Endothelial cell (in vitro differentiated cells): ENCODE measurements at places on chromosomes 16 and 17. TPM values are rescaled to one million over a fixed set of nuclear protein-coding genes. Genes with fewer than 3 reads are reported as not detected.

Gene EFNB3
- total RNA-seq = 61.9 TPM

DNA sequence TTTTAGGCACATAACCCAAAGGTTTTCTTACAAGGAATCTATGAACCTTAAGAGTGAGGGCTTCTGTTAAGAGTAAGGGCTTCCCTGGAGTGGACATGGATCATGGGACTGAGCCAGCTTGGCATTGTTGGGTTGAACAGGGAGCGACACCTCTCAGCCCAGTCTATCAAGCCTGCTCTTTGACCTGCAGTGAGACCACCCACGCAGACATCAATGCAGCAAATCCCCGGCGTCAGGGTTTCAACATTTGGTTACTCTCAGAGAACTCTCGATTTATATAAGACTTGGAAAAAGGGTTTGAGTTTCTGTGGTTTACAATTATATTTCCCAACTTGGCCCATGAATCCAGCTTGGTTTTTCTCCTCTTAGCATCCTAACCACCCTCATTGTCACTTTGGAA, 299.9 kb downstream of the WWOX start:
- no peaks in the 10 kb centered on the region for H3K36me3 ChIP-seq
- peaks cover 1% of the 10 kb centered on the region for H3K27me3 ChIP-seq
- no peak overlapping the region for H3K27ac ChIP-seq
- no peaks in the 10 kb centered on the region for H3K4me1 ChIP-seq

Gene SPATA22
- not detected for total RNA-seq

Gene CLUH
- total RNA-seq = 45.9 TPM

- no peaks in the 10 kb centered on the region for H3K4me1 ChIP-seq
- H3K36me3 ChIP-seq = peaks cover 6% of the 10 kb centered on the region
- H3K27me3 ChIP-seq = peaks cover 2% of the 10 kb centered on the region
- no peak overlapping the region for H3K27ac ChIP-seq
- H3K4me3 ChIP-seq = no peak overlapping the region
Observed at GRCh38 chr17:15119968-15120367, 145.2 kb downstream of the PMP22 start.

- no peak overlapping the region for H3K27ac ChIP-seq
- H3K4me3 ChIP-seq = no peak overlapping the region
- DNase-seq = no peak
- H3K4me1 ChIP-seq = peaks cover 19% of the 10 kb centered on the region
Observed at GRCh38 chr17:77332981-77333685, 192.4 kb downstream of the SEC14L1 start.

- H3K27me3 ChIP-seq = peaks cover 3% of the 10 kb centered on the region
- peaks cover 24% of the 10 kb centered on the region for H3K4me1 ChIP-seq
- no peak for DNase-seq
- no peak overlapping the region for H3K4me3 ChIP-seq
Observed at GRCh38 chr16:57023541-57024249, 34.3 kb downstream of the NLRC5 start.

- peaks cover 34% of the 10 kb centered on the region for H3K4me1 ChIP-seq
- peaks cover 34% of the 10 kb centered on the region for H3K27me3 ChIP-seq
- DNase-seq = no peak
- no peak within 1 kb of the TSS for H3K4me3 ChIP-seq
- no peaks in the 10 kb centered on the region for H3K36me3 ChIP-seq
Observed at GRCh38 chr17:48615047-48615962, at the start of gene HOXB8. HOXB8 (minus strand) TSS chr17:48615292; CDS start chr17:48614704, 588 bp downstream.

GRCh38 chr17:52297230-52298010, 138.9 kb upstream of the CA10 start:
- no peaks in the 10 kb centered on the region for H3K36me3 ChIP-seq
- no peaks in the 10 kb centered on the region for H3K27me3 ChIP-seq
- H3K4me1 ChIP-seq = no peaks in the 10 kb centered on the region
- H3K4me3 ChIP-seq = no peak overlapping the region
- H3K27ac ChIP-seq = no peak overlapping the region
- no peak for DNase-seq

DNA sequence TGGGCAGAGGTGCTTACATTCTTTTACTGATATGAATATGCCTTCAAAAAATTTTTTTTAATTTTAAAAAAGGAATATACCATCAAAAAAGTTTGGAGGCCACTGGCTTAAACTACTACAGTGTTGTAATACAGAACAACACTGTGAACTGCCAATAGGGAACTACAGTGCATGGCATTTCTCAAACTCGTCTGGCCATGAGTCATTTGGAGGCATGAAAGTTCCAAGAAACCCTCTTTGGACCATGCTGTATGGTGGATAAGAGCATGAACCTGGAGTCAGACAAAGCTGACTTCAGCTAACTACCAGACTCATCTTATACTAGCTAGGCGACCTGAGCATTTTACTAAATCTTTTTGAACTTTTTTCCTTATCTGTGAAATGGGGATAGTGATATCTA, 9.2 kb upstream of the NF1 start:
- H3K4me3 ChIP-seq = no peak overlapping the region
- no peak overlapping the region for H3K27ac ChIP-seq
- no peak for DNase-seq
- no peaks in the 10 kb centered on the region for H3K36me3 ChIP-seq

DNA sequence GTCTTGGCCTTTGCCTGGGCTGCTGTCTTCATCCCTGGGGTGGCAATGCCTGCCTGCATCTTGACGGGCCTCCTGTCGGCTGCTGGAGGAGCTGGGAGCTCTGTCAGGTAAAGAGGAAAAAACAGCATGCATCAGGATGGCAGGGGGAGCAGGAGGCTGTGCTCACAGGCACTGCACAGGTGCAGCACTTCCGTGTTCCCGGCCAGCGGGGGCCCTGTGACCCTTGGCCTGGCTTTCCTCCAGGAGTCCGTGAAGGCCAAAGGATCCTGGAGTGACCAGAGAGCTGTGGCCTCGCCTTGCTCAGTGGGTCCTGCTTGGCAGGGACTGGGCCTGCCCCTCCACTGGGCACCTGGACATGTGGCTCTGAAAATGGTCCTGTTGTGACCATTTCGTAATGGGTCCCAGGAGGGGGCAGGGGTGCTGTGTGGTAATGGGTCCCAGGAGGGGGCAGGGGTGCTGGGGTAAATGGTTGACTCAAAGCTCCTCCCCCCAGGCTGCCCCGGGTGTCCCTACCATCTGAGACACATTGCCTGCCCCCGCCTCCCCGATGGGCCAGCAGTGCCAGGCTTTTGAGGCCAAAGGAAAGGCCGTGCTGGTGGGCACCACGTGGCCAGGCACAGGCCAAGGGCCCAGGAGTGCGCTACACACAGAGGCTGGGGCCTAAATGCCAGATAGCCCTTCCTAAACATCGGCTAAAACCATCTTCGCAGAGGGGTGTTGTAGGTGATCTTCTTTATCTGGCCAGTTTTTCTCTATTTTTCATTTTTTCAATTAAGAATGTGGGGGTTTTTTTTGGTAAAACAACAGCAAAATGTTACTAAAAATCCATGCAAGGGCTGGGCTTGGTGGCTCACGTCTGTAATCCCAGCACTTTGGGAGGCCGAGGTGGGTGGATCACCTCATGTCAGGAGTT, 4.0 kb upstream of the FASN start:
- peaks cover 4% of the 10 kb centered on the region for H3K36me3 ChIP-seq
- DNase-seq = no peak
- peaks cover 7% of the 10 kb centered on the region for H3K27me3 ChIP-seq
- no peak overlapping the region for H3K27ac ChIP-seq
- H3K4me3 ChIP-seq = no peak overlapping the region

GRCh38 chr17:68196394-68197090, 51.3 kb upstream of the AMZ2 start:
- peak; percentile 31 for DNase-seq
- H3K27ac ChIP-seq = no peak overlapping the region
- H3K4me3 ChIP-seq = no peak overlapping the region
- peaks cover 4% of the 10 kb centered on the region for H3K36me3 ChIP-seq
- H3K4me1 ChIP-seq = peaks cover 13% of the 10 kb centered on the region
- peaks cover 15% of the 10 kb centered on the region for H3K27me3 ChIP-seq

GRCh38 chr17:39742856-39743436, 5.2 kb downstream of the GRB7 start:
- H3K36me3 ChIP-seq = no peaks in the 10 kb centered on the region
- no peak overlapping the region for H3K4me3 ChIP-seq
- H3K4me1 ChIP-seq = peaks cover 18% of the 10 kb centered on the region

DNA sequence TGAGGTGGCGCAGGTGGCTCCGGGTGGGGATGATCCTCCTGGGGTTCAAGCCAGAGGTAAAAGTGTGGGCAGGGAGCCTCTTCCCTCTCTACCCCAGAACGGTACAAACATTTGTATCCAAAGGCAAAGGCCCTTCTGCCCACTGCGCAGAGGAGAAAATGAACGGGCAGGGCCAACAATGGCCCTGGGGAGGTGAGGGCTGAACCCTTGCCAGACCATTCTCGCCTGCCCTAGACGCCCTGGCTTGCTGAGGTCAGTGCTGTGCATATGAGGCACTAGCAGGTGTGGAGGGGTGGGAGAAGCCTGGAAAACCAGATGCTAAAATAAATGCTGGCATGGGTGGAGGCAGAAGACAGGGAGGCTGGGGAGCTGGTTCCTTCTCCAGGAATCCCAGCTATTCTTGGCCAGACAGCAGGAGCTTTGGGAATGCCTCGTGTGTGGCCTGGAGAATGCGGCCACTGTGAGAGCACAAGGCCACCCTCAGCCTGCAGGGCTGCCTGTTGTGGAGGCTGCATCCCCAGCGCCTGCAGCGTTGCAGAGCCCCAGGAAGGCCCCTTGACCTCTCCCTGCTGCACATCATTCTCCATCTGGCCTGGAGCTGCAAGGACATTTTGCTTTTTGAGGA, 4.5 kb downstream of the C17orf50 start:
- peaks cover 18% of the 10 kb centered on the region for H3K4me1 ChIP-seq
- H3K4me3 ChIP-seq = peak overlapping the region; percentile 91
- no peak for DNase-seq
- H3K36me3 ChIP-seq = peaks cover 5% of the 10 kb centered on the region
- H3K27ac ChIP-seq = peak overlapping the region; percentile 24
- H3K27me3 ChIP-seq = peaks cover 8% of the 10 kb centered on the region

DNA sequence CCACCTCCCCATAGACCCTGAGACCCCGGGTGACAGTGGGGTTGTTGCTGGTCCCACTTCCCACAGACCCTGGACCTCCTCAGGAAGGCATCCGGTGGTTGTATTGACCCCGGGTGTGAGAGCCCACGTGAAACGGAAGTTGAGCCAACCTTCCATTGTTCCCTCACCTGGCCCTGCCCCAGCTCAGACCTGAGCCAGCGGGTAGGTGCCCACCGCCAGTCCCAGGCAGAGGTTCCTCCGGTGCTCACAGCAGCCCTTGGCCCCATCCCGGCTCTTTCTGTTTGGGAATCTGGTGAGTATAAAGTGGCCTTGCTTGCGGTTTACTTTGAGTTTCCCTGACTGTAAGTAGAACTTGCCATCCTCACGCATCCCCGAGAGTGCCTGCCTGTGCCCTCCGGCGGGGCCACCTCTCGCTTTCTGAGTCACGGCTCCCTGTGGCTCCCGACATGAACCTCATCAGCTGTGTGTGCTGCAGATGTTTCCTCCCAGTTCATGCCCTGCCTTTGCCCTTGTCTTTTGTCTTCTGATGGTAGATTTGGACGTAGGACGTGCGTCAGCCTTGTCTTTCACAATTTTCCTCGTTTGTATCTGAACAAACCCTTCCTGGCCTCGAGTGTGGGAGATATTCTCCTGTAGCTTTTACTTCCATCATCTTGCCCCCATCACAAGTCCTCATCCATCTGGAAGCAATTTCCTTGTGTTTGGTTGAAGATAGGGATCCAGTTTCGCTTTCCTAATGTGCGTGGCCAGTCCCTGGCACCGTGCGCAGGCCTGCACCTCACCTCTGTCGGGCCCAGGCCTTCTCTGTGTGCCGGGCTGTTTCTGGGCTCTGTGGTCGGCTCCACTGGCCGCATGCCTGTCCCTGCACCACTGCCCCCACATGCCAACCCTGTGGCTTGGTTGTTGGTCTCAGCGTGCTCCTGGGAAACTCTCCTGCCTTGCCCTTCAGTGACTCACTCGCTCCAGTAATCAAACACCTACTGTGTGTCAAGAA, 76.0 kb downstream of the METRNL start:
- H3K27me3 ChIP-seq = peaks cover 12% of the 10 kb centered on the region
- no peak overlapping the region for H3K27ac ChIP-seq
- H3K4me1 ChIP-seq = no peaks in the 10 kb centered on the region
- DNase-seq = no peak
- H3K36me3 ChIP-seq = no peaks in the 10 kb centered on the region

Gene ZNF629
- total RNA-seq = 29.7 TPM

- no peak overlapping the region for H3K27ac ChIP-seq
- H3K36me3 ChIP-seq = peaks cover 4% of the 10 kb centered on the region
- H3K27me3 ChIP-seq = no peaks in the 10 kb centered on the region
- no peak overlapping the region for H3K4me3 ChIP-seq
- no peaks in the 10 kb centered on the region for H3K4me1 ChIP-seq
Observed at GRCh38 chr16:82523815-82524214, 103.0 kb upstream of the CDH13 start.

Gene MARCHF10
- total RNA-seq = not detected

GRCh38 chr17:78304549-78305037, 55.3 kb downstream of the SOCS3 start:
- H3K27me3 ChIP-seq = peaks cover 8% of the 10 kb centered on the region
- DNase-seq = no peak
- no peaks in the 10 kb centered on the region for H3K36me3 ChIP-seq
- H3K4me1 ChIP-seq = peaks cover 16% of the 10 kb centered on the region
- H3K4me3 ChIP-seq = no peak overlapping the region
- H3K27ac ChIP-seq = no peak overlapping the region

DNA sequence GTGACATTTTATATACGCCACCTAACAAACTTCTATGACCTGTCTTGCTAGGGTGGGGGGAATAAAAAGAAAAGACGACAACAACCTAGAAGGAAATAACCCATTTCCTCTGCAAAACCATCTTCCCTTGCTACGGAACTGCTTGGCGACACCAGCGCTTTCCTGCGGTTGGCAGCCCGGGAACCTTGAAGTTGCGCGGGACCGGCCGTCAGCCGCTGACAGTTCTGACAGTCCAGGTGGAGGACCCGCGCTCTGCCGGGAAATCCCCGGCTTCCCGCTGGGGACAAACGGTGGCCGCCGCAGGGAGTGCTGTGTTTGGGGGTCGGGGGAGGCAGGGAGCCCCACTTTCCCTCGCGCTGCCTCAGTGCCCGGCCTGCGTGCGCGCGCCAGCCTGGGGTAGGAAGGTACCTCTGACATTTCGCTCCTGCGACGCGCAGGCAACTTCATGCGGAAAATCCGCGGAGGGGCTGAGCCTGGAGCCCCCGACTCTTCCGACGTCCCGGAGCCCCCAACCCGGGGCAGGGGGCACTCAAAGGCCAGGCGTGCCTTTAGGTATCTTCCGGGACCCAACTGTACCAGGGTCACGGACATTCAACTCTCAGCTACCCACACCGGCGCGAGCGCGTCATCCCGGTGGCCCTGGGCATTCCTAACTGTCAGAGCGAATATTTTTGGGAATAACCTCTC, 516 bp downstream of the SLC16A6 start:
- peaks cover 10% of the 10 kb centered on the region for H3K27me3 ChIP-seq
- peaks cover 4% of the 10 kb centered on the region for H3K36me3 ChIP-seq
- H3K4me1 ChIP-seq = peaks cover 37% of the 10 kb centered on the region
- H3K4me3 ChIP-seq = peak overlapping the region; percentile 90
- peak; percentile 47 for DNase-seq

DNA sequence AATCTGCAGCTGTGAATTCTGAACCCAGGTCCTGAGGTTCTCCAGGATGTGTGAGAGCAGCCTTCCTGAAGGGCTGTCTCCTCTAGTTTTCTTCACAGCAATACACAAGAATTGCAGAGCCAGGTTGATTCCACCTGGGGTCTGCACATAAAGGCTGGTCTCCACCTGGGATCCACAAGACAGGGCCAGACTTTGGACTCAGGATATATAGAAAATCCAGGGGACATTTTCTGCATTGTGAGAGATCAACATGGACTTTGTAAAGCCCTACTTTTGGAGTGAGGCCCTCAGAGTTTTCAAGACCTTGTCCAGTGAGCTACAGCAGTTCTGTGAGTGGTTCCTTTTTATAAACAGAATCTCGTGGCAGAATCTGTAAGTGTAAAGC, 6.3 kb downstream of the ZNF267 start:
- H3K4me3 ChIP-seq = no peak overlapping the region
- no peak overlapping the region for H3K27ac ChIP-seq
- H3K4me1 ChIP-seq = peaks cover 12% of the 10 kb centered on the region
- peaks cover 25% of the 10 kb centered on the region for H3K36me3 ChIP-seq
- no peaks in the 10 kb centered on the region for H3K27me3 ChIP-seq
- no peak for DNase-seq

Gene SLC35G3
- not detected for total RNA-seq
